ENCODE measurements at places on chromosomes 7 and 10.

DNA sequence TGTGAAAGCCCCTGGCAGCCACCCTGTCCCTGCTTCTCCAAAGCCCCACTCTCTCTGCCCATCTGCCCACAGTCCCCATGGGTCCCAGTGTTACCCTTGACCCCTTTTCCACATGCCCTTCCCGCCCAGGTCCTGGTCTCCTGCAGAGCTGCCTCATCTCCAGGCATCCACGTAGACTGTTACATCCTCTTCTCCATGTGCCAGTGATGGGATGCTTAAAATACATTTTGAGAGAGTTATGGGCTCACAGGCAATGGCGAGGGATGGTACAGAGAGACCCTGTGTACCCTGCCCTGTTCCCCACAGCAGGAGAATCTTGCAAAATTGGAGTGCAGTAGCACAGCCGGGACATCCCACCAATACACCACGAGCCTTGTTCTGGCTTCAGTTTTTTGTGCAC is 56.8 kb downstream of the GLRX3 start:
- no peak for DNase-seq

DNA sequence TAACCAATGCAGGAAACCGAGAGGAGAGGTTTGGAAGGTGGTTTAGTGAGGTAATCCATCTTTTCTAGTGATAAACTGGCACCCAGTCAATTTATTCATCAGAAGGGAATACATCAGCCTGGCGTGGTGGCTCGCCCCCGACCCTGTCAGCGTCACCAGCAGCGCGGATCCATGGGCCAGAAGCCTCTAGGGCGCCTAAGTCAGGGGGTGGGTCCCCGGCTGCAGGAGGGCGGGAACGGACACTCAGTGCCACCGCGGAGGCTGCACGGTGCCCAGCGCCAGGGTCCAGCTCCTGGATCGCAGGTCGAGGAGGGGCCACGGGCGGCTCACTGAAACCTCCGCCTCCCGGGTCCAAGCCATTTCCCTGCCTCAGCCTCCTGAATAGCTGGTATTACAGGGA is 866 bp upstream of the ANKRD30A start:
- no peak for DNase-seq

DNA sequence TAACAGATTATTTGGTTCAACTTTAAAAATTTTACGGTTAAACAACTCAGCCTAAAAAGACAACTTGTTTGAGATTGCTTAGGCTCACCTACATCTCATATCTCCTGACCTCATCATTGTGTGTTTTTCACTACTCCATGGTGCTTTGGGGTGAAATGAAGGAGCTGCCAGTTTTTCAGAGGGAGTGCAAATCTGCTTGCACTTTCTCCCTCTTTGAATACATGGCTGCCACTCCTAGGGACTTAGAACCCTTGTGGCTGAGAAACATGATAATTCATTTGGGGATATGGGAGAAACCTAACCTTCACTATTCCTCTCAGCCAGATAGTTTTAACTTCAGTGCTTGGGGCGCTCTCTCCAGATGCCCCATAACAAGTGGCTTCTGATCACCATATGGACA is 2.7 kb downstream of the CCSER2 start:
- DNase-seq: no peak

- DNase-seq: no peak
Observed at GRCh38 chr7:18289788-18290187, 205.8 kb upstream of the HDAC9 start.

DNA sequence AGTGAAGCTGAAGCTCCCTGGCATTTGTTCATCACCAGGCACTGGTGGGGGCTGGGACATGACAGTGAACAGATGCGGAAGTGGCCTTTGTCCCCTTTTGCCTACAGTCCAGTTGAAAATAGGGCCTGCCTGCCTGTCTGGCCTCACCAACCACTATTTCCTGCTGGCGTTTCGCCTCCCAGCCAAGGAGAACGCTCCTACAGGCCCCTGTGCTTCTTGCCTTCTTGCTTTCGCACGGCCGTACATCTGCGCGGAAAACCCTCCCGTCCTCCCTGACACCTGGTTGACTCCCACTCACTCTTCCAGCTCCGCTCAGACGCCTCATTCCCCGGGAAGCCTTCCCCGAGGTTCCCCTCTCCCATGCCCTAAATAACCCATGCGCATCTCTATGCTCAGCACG is 317.3 kb downstream of the PRPF18 start:
- DNase-seq: no peak

DNA sequence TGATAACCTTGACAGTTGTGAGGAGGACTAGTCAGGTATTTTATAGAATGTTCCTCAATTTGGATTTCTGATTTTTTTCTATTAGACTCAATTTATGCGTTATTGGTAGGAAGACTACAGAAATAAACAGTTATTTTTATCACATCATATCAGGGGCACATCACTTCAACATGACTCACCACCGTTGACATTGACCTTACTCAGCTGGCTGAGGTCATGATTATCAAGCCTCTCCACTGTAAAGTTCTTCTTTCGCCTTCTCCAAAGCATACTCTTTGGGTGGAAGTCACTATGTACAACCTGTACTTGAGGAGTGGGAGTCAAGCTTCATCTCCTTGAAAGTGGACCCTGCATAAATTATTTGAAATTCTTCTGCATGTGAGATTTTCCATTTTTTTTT is 194.3 kb upstream of the IGFBP3 start:
- peak; percentile 60 for DNase-seq

DNA sequence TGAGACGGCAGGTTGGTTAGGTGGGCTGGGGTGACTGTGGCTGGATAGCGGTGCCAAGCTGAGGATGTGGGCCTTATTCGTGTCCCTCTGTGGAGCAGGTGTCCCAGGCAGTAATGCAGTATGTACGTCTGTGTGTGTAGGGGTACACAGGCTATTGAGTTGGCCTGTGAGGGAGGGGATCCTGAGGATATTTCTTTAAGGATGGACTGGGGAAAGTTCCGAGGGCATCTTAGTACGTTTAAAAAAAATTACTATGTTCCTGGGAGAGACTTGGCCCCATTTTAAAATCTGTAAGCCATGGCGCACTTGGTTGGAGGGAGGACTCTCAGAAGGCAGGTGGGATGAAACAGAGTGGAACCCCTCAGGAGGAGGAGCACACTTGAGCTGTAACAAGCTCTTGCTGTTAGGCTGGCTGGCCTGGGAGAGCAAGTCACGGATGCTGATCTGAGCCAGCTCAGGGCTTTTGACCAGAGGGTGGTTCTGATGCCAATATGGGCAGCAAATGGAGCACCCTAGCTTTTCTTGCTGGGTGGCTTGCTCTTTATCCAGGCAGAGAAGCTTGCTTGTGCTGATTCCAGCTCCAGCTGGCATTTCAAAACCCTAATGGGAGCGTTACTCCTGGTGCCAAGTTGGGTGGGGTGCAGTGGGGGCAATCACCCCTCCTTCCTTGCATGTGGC is 765 bp downstream of the WBP1L start:
- no peak for DNase-seq

DNA sequence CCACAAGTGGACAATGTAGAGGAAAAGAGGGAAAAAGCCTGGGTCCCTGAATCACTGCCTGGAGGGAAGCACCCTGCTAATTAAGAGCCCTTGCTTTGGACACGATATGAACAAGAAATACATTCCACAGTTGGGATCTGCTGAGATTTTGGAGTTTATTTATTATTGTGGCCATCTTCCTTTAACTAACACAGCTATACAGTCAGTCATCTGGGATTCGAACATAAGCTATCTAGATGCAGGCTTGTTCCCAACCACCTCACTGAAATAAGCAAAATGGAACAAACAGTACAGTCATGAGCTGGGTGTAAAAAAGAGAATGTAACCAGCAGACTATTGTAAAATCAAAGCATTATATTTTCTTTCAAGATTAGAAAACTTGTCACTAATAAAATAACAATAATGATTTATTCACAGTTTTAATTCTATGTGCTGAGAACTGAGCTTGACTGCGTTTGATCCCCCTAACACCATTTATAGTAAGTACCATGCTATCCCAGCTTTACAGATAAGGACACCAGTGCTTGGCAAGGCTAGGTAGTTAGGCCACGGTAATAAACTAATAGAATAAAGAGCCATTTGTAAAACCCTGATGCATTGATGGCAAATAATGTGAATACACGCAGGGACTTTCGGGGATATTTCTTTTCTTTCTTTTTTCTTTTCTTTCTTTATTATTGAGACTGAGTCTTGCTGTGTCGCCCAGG is 223.8 kb upstream of the KLF6 start:
- DNase-seq: no peak

GRCh38 chr7:85498031-85498430 is 311.2 kb upstream of the SEMA3D start:
- DNase-seq: no peak

DNA sequence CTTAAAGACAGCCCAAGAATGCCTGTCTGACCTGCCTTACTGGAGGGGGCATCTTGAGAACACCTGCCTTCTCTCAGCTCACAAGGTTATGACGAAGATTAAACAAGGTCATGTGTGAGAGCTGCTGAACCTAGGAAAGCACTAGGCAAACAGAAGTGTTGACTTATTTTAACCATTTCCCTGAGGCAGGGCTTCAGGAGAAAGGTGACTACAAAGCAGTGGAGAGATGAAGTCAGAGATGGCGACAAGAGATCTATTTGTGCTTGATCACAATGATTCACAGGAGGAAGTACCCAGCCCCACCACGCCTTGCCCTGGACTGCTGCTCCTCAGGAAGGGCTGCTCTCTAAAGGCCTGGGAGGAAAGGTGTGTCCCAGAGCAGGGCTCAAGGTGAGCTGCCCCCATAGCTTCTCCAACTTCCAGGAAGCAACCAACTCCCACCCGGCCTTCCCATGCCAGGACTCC is 27.8 kb downstream of the STN1 start:
- peak; percentile 71 for DNase-seq

DNA sequence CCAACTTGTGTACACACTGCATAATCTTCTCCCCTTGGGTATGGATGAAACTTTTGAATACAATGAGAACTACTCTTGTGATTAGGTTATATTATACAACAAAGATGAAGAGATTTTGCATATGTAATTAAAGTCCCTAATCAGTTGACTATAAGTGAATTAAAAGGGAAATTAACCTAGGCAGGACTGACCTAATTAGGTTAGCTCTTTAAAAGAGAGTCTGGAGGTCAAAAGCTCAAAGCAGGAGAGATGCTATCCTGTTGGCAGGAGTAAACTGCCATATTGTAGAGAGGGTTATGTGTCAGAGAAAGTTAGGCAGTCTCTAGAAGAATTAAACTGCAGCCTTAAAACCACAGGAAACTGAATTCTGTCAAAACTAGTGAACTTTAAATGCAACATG is 29.4 kb downstream of the HGF start:
- no peak for DNase-seq

- DNase-seq: no peak
Observed at GRCh38 chr7:133822001-133822641, 305.0 kb upstream of the LRGUK start.

DNA sequence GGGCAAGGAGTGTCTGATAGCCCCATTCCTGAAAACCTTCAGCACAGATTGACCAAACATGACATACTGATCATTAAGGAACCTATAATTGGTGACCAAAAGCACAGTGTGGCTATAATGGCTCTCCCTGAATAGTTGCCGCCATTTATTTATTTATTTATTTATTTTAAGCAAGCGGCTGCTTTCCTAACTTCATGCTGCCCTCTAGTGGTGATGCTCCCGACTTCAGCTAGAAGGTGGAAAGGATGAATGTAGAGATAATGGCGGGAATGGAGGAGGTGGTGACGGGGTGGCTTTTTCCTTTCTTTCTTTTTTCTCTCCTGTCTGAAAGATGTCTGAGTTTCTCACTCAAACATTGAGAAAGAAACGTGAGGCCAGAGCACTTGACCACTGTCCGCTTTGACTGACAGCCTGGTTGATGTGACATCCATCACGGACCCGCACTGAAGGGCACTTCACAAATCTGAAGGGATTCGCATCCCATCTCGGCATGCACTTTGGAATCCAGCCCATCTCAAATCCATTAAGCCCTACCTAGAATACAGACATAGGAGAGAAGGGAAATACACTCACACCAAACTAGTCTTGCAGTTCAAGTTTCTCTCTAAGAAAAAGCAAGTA is 1090.1 kb downstream of the KCNMA1 start:
- DNase-seq: peak; percentile 77

- DNase-seq: no peak
Observed at GRCh38 chr10:65618126-65618525, 1307.7 kb upstream of the LRRTM3 start.

GRCh38 chr7:96400518-96400917 is 78.6 kb upstream of the SLC25A13 start:
- no peak for DNase-seq

GRCh38 chr7:11130012-11130411 is 156.3 kb downstream of the PHF14 start:
- DNase-seq: no peak
